ENCODE measurements at places on chromosomes 3 and 15. TPM values are rescaled to one million over a fixed set of nuclear protein-coding genes. Genes with fewer than 3 reads are reported as not detected.

Gene HYAL1
- 0.43 TPM for total RNA-seq

Gene SLC28A1
- 0.03 TPM for total RNA-seq

Gene TM4SF4
- total RNA-seq: 42.5 TPM

Gene CGNL1
- total RNA-seq: 0.81 TPM

Gene CORO2B
- total RNA-seq: 3.0 TPM

Gene ADCY5
- total RNA-seq: 0.54 TPM

Gene PRC1
- 197 TPM for total RNA-seq

Gene STOML1
- 11.8 TPM for total RNA-seq

All from A549 treated with Hydrocortisone at 1 μM for 4 hours (cell line).